B cell (primary cell): ENCODE measurements at places on chromosomes 4 and X.
A peak's percentile ranks its signal among the peaks of the same experiment; 100 is the strongest.

DNA sequence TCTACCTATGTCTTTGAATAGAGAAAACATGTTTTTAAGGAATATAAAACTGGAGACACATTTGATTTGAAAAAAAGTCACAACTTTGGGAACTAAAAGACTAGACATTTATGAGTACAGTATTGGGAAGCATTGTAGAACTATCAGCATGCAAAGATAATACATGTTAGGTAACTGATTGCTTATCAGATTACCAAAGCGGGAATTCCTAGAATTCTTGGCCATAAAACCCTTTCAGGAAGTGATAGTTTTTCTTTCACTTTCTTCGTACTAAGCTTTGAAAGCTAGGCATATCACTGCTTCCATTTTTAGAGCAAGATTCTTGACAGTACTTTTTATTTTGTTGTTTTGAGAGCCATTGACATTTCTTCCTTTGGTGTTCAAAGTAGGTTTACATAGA lies 646.6 kb upstream of the PITX2 start:
- DNase-seq = no peak

- peak; percentile 70 for DNase-seq
These were observed at the start of gene MSN for GRCh38 chrX:65667503-65668376. TSS of gene MSN (plus strand) at chrX:65667654. CDS start at chrX:65667842, 188 bp downstream.

GRCh38 chr4:55409468-55410171 lies 13.9 kb downstream of the TMEM165 start:
- DNase-seq = peak; percentile 85

GRCh38 chrX:46485897-46486296 lies 59.3 kb downstream of the ZNF674 start:
- no peak for DNase-seq

DNA sequence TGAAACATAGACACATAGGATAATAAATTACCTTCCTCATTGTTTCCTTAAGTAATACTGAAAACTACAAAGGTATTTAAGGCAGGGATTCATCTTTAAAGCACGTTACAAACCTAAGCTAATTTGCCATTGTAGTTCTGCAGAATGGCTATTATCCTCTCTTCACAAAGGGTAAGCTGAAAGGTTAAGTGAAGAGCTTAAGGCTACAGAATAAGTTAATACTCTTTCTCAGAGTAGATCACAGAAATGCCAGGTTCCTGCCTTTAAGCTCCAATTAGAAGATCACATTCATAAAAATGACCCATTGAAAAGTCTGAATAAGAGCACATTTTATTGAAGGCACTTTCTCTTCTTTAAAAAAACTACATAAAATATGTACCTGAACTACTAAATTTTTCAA lies 42.1 kb upstream of the PRDM5 start:
- DNase-seq = no peak

GRCh38 chr4:139816856-139817255 lies 151.2 kb downstream of the MGST2 start:
- DNase-seq = no peak

- DNase-seq = no peak
These were observed 55.9 kb downstream of the AGA start for GRCh38 chr4:177386278-177386815.
